ENCODE measurements at places on chromosomes 5 and 9.

DNA sequence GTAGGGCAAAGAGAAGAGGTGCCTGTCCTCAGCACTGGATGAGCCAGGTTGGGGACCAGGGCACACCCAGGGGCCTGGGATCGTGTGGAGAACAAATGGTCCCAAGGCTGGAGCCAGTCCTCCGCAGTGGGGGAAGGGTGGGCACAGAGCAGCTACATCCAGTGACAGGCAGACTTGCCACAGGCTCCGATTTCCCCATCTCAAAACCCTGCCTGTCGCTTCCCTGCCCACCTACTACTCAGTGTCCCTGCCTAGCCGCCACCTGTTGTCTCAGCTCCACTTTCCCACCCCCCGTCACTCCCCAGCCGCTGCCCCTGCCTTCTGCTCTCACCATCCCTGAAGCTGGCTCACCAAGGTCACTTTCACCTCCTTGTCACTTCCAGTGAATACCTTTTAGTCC lies 13.9 kb upstream of the ENHO start:
- DNase-seq: no peak

- DNase-seq: no peak
Observed at GRCh38 chr9:13513716-13514444, 234.4 kb upstream of the MPDZ start.

DNA sequence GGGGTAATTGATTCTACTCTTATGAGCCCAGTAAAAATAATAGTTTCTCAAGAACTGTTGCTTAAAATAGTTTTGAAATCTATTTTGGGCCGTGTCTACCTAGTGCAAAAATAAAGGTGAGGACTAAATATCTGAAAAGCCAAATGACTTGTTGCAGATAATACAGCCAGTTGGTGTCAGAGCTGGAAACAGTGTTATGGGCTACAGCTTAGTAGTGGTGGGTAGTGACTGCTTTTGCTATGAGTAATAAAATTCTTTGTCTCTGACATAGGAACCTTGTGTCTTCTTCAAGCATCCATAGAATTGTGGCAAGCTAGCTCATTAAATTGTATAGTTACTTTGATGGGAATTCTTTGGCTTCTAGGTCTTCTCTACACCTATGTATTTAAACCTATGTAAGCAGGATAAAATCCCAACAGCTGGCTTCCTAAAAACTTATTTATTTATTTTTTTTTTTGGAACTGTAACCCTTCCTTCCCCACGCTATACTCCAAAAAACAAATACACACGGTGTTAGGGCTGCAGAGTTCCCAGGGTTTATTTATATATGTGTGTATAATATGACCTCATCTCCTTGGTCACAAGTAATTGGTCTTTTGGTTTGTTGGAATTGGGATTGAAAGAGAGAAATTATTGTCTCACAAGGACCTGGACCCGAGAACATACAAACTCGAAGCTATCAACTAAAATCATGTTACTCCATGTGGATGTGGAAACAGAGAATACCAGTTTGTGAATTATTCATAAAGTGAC lies 138.0 kb downstream of the NUDT12 start:
- no peak for DNase-seq

- DNase-seq: no peak
Observed at GRCh38 chr9:103669296-103669695, 424.8 kb upstream of the SMC2 start.

- DNase-seq: no peak
Observed at GRCh38 chr5:68710514-68710913, 383.3 kb upstream of the SLC30A5 start.

GRCh38 chr9:693201-694091 lies 148.1 kb upstream of the DMRT1 start:
- DNase-seq: no peak

DNA sequence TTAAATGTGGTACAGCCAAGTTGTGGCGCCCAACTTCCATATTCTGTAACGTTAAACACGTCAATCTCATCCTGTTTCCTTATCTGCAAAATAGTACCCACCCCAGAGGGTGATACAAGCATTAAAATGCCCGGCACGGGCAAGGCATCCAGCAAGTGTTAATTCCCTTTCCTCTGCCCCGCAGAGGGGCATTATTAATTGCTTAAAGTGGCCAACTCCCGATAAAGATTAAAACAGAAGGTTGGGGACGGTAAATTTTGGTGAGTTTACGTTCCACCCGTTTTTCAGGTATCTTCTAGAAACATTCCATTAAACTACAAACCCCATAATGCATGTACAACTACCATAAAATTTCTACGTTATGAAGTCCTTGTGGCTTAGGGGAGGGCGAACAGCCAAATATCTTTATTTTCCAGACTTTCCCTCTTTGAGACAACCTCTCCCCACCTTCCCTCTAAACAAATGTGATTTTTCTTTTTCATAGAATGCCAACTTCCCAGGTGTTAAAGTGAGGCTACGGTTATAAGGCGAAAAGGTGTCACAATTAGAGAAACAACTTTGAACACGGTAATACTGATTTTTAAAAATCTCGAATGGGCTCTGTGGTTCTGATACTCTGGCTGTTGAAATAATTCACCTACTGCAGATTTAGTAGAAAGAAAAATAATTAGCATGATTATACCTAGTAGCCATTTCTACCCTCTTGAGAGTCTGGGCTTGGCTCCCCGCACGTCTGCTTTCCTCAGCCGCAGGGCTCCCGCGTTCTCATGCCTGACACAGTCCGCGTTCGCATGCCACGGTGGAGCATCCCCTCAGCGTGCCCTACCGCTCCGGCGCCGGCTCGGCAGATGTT lies 1.2 kb upstream of the GPBP1 start:
- DNase-seq: no peak

DNA sequence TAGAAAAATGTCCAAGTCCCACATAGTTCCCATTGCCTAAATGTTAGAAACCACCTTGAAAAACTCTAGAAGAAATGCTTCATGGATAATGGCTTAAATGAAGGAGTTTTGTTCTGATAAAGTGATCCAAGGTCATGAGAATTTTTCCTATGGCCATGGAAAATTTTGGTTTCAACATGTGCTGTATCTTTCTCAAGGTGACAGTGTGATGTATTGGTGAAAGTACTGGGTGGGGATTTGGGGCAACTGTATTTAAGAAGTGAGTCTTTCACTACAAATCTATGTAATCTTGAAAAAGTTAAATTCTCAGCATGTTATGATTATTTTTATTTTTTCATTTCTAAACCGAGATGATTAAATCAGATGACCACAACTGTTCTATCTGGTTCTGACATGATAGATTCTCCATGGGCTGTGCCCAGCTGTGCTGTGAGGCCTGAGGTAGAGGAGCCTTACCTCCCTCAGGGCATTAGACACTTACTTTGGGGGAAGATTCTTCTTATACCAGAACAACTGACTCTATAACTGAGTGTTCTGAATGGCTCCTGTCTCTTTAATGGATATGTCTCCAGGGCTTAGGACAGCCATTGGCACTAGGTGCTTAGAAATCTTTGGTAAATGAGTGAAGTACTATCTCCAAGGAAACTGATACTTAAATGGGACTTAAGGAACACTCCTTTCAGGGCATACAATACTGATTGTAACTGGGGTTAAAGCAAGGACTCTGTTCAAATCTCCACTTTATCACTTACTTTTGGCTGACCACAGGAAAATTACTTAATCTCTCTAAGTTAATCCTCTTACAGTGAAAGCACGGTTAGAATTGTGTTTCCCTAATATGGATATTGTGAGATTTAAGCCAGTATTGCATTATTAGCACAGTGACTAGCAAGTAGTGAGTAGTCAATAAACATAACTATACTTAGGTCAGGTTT lies 397.4 kb upstream of the MEF2C start:
- no peak for DNase-seq

GRCh38 chr9:128808543-128808942 lies 9.8 kb upstream of the ENDOG start:
- DNase-seq: no peak

- no peak for DNase-seq
Observed at GRCh38 chr5:31944684-31945445, 229.3 kb downstream of the GOLPH3 start.
